Osteocyte (in vitro differentiated cells): ENCODE measurements at places on chromosomes 12 and 14. TPM values are rescaled to one million over a fixed set of nuclear protein-coding genes. Genes with fewer than 3 reads are reported as not detected.

- H3K4me1 ChIP-seq = peaks cover 21% of the 10 kb centered on the region
- H3K27me3 ChIP-seq = peaks cover 10% of the 10 kb centered on the region
- H3K4me3 ChIP-seq = no peak overlapping the region
- no peak for DNase-seq
- no peak overlapping the region for H3K27ac ChIP-seq
- no peaks in the 10 kb centered on the region for H3K36me3 ChIP-seq
Observed at GRCh38 chr12:109545826-109546225, 27.5 kb downstream of the MMAB start.

- H3K27me3 ChIP-seq = peaks cover 27% of the 10 kb centered on the region
- peaks cover 9% of the 10 kb centered on the region for H3K4me1 ChIP-seq
- DNase-seq = no peak
- H3K4me3 ChIP-seq = no peak overlapping the region
- H3K36me3 ChIP-seq = no peaks in the 10 kb centered on the region
Observed at GRCh38 chr12:43216490-43216889, 335.5 kb downstream of the ADAMTS20 start.

DNA sequence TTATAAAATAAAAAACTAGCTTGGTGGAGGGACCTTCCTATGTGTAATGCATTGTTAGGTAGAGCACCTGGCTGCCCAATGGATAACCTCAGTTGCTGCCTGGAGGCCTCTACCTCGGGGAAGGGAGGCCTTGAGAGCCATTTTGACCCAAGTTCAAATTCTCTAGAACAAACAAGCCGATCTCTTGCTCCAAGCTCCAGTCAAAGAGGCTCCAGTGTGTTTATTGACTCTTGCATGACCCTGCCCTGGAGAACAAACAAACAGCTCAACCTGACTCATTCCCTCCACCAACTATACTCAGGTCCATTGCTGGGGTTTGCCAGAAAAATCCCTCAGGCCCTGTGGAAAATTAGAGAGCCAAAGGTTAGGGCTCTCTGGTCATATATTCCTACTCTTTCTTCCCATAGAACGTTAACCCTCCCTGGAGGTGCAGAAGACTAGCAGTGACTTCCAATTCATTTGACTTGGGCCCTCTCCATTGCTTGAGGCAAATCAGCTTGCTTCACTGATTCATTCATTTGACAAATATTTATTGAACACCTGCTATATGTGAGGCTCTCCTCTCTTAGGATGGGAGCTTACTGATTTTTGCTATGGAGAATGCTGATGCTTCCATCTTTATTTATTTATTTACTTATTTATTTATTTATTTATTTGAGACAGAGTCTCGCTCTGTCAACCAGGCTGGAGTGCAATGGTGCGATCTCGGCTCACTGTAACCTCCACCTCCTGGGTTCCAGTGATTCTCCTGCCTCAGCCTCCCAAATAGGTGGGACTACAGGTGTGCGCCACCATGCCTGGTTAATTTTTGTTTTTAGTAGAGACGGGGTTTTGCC lies 73.7 kb upstream of the CISTR start:
- no peak for DNase-seq
- H3K4me1 ChIP-seq = no peaks in the 10 kb centered on the region
- H3K4me3 ChIP-seq = no peak overlapping the region
- peaks cover 47% of the 10 kb centered on the region for H3K27me3 ChIP-seq
- no peak overlapping the region for H3K27ac ChIP-seq
- H3K36me3 ChIP-seq = no peaks in the 10 kb centered on the region

DNA sequence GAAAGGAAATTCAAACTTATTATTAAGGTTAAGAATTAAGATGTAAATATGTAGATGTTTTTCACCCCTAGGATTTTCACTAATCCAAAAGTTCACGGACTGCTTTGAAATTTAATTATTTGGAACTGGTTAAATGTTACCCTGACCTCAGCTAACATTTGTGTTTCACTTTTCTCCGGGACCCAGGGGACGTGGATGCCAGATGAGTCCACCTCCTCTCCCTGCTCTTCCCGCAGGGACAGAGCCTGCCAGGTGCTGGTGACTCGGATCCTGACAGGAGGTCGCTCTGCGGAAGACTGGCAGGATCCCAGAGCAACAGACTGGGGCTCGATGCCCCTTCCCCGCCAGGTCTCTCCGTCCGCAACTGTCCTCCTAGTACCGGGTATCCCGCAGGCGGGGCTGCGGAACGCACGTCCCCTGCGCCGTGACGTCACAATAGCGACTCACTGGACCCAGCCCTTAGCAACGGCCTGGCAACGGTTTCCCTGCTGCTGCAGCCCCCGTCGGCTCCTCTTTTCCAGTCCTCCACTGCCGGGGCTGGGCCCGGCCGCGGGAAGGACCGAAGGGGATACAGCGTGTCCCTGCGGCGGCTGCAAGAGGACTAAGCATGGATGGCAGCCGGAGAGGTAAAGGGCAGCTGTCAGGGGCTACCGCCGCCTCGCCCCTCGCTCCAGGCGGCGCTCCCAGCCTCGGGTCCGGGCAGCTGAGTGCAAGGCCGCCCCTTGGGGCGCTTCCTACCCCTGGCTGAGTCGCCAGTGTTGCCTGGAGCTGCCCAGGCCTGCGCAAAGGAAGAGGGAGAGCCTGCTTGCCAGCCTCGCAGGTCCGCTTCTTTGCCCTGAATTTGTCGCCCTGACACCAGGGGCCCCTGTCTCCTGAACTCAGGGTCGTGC lies at the start of gene SPATA7:
TSS of gene SPATA7 (plus strand) at position 446 of the 890 bp plus-strand sequence. CDS start at position 608, 162 bp downstream.
- H3K27ac ChIP-seq = peak within 1 kb of the TSS; percentile 97
- DNase-seq = peak; percentile 96
- H3K36me3 ChIP-seq = no peaks in the 10 kb centered on the region
- peaks cover 19% of the 10 kb centered on the region for H3K4me1 ChIP-seq
- peak within 1 kb of the TSS; percentile 98 for H3K4me3 ChIP-seq
- peaks cover 18% of the 10 kb centered on the region for H3K27me3 ChIP-seq

- peaks cover 32% of the 10 kb centered on the region for H3K4me1 ChIP-seq
- H3K36me3 ChIP-seq = no peaks in the 10 kb centered on the region
Observed at GRCh38 chr12:65594409-65594808, 229.9 kb upstream of the HMGA2 start.

DNA sequence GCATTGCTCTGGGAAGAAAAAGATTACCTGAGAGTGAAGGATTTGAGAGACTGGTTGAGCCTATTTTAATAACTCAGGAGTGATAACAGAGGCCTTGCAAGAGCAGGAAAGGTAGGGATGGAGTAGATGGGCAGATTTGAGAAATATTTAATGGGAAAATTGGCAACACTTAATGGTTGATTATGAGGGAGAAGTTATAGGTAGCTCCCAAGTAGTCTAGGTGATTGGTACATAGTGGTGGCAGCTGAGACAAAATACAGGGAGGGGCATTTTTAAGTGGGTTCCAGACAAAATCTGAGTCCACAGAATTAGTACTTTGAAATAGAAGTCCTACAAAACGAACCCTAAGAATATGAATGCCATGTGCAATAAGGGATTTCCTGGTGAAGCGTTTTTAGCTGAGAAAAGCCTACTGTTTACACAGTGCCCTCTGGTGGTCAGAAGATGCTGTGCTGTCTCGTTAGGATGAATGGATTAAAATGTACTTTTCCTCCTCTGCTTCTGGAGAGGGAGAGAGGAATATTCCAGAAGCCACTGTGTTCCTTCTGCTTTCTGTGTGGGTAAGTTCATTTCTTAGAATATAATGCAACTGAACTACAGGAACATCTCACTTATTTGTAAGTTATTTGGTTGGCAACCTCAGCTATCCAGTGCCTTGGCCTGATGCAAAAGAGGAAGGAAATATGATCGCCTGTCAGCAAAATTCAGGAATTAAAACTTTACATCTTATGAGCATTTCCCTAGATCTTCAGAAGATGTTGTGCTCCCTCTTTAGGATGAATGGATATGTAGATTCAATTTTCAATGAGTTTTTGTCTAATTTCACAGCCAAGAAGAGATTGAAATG lies 6.5 kb downstream of the ZBTB1 start:
- H3K4me1 ChIP-seq = peaks cover 75% of the 10 kb centered on the region
- H3K36me3 ChIP-seq = peaks cover 2% of the 10 kb centered on the region
- peak overlapping the region; percentile 66 for H3K27ac ChIP-seq

- H3K36me3 ChIP-seq = peaks cover 6% of the 10 kb centered on the region
- DNase-seq = no peak
- peak overlapping the region; percentile 57 for H3K27ac ChIP-seq
- H3K27me3 ChIP-seq = no peaks in the 10 kb centered on the region
- peaks cover 48% of the 10 kb centered on the region for H3K4me1 ChIP-seq
- H3K4me3 ChIP-seq = no peak overlapping the region
Observed at GRCh38 chr14:69694730-69695281, 72.1 kb upstream of the SRSF5 start.

DNA sequence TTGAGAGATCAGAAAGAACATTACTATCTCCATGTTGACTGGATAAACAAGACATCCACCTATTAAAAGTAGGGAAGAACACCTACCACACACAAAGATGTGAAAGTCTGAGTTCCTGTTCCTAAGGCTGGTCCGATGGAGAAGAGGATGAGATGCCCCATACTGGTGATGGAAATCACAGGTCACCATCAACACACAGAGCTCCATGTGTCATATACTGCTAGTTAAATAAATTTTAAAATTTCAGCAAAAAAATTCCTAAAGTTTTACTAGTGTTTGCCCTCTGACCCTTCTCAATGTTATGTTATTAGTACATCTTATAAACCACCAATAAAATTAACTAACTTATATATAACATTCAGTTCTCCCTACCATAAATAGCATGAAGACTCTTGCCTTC lies 59.1 kb downstream of the KCNA5 start:
- peaks cover 6% of the 10 kb centered on the region for H3K27me3 ChIP-seq
- H3K4me3 ChIP-seq = no peak overlapping the region
- H3K4me1 ChIP-seq = no peaks in the 10 kb centered on the region
- no peaks in the 10 kb centered on the region for H3K36me3 ChIP-seq
- H3K27ac ChIP-seq = no peak overlapping the region
- no peak for DNase-seq

DNA sequence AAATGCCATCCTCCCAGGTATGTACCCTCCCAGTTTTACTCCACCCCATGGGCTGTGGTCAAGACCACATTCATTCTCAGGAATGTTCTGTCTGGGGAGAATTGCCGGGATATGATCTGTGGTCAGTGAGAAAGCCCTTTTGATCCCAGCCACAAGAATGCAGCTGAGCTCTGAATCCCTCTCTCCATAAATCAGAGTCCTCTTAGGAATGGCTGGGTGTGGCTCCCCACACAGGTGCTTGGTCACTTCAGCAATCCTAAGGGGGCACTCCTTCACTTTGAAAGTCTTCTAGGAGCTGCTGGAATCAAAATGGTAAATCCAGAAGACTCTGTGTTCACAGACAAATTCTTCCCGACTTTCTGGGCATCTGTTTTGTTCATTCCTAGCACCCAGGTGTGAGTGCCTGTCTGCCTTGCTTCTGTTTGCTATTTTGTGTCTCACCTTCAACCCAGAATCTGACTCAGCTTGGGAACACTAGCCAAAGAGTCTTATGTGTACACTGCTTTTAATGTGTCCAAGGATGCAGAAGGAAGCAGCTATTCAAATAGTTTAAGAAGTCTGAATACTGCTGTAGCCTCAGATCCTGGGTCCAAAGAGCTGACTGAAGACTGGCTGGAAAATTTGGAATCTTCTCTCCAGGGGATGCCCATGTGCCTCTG lies 144.6 kb upstream of the CDKN3 start:
- H3K4me1 ChIP-seq = peaks cover 23% of the 10 kb centered on the region
- H3K4me3 ChIP-seq = no peak overlapping the region
- no peak overlapping the region for H3K27ac ChIP-seq
- H3K27me3 ChIP-seq = peaks cover 4% of the 10 kb centered on the region
- no peak for DNase-seq

DNA sequence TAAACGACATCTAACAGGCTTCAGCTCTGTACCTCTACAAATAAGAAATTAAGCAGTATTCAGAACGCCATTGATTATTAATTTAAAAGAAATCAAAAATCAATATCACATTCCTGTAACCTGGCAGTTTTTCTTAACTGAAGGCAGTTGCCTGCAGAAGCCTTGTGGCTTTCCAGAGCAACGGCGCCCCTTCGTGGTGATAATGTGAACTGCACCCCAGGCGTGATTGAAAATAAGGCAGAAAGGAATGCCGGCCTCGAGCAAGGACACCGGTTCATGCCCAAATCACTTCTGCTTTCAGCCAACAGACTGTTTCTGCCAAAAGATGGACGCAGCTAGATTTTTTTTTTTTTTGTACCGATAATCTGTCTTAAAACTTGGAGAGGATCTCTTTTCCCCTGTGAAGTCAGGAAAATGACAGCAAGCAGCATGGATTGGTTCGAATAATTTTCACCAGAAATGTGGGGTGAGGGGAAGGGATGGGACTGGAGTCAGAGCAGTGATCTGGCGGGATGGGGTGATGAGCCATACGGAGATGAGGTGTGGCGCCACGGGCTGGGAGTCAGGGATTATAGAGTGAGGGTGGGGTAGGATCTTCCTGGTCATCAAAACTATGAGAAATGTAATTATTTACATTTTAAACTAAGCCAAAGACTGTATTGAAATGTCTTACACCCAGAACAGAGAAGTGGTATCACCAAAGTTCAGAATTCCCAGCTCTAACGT lies 473.0 kb downstream of the DPF3 start:
- H3K36me3 ChIP-seq = no peaks in the 10 kb centered on the region
- peaks cover 17% of the 10 kb centered on the region for H3K27me3 ChIP-seq
- H3K4me1 ChIP-seq = peaks cover 3% of the 10 kb centered on the region
- no peak overlapping the region for H3K4me3 ChIP-seq
- no peak overlapping the region for H3K27ac ChIP-seq

DNA sequence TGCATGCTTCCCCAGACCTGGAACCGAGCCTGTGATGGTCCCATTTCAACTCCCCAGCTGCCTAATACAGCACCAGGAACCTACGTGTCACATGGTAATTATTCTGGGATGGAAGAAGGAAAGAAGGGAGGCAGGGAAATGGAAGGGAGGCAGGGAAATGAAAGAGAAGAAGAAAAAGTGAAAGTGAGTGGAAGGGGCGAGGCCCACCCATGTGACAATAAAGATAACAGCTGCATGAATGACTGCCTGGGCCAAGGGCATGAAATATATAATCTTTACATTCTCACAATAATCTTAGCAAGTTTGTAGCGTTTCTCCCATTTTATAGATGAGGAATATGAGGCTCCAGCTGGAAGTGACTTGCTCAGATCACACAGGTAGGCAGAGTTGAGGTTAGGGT lies 245.0 kb upstream of the PWP1 start:
- H3K27me3 ChIP-seq = no peaks in the 10 kb centered on the region
- H3K4me1 ChIP-seq = no peaks in the 10 kb centered on the region
- no peak overlapping the region for H3K27ac ChIP-seq
- no peak overlapping the region for H3K4me3 ChIP-seq
- no peak for DNase-seq

The NFE2 gene
- 0.30 TPM in 1 of 2 replicates, not detected in the other for total RNA-seq

The PSMC1 gene
- 92.5 and 104 TPM in 2 replicates for total RNA-seq

The FAM181A gene
- total RNA-seq = not detected in 2 replicates

The RFLNA gene
- 0.91 and 1.4 TPM in 2 replicates for total RNA-seq

The BMAL2 gene
- total RNA-seq = 5.5 and 6.4 TPM in 2 replicates

The RD3L gene
- not detected in 2 replicates for total RNA-seq

The NYNRIN gene
- total RNA-seq = 39.6 and 40.2 TPM in 2 replicates

The GYS2 gene
- 0.10 TPM in 1 of 2 replicates, not detected in the other for total RNA-seq
